ENCODE measurements at places on chromosomes 7 and 10.

GRCh38 chr10:6009150-6009549 is 31.8 kb upstream of the IL15RA start:
- no peak for DNase-seq

DNA sequence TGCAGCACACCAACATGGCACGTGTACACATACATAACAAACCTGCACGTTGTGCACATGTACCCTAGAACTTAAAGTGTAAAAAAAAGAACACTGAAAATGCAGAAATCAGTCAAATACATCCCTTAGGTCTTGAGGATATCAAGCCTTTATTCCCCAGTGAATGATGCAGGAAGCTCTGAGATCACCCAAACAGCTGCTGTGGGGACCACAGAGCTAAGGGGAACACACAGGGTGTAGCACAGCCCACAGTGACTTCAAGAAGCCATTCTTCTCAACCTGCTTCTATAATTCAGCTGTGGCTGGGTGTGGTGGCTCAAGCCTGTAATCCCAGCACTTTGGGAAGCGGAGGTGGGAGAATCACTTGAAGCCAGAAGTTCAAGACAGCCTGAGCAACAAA is 314.9 kb downstream of the CALN1 start:
- no peak for DNase-seq

DNA sequence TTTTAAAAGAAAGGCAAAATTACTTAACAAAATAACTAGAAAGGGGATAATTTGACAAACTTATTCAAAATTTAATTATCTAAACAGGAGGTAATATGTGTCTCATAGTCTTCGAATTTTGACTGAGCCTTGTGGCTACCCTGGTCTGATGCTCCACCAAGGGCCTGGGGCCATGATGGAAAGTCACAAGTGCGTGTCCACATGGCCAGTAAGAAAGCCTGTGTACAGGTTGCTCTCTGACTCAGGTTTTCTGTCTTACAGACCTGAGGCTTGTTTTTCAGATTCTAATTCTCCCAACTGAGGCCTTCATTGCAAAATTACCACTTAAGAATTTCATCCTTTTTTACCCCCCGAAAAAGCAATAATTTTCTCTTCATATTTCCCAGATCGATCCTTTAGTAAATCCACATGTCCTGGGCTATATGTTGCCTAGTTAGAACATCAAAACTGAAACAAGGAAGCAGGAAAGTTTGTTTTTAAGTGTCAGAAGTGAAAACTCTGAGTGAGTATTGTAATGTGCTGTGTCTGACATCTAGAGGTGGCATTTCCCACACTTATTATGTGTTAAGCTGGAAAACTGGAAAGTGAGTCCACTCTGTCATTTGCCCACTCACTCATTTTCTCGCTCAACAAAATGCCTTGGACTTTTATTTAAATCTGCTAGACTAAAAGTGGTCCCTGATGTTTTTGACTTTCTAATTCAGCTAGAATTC is 10.0 kb downstream of the CYP3A43 start:
- DNase-seq, result no peak

DNA sequence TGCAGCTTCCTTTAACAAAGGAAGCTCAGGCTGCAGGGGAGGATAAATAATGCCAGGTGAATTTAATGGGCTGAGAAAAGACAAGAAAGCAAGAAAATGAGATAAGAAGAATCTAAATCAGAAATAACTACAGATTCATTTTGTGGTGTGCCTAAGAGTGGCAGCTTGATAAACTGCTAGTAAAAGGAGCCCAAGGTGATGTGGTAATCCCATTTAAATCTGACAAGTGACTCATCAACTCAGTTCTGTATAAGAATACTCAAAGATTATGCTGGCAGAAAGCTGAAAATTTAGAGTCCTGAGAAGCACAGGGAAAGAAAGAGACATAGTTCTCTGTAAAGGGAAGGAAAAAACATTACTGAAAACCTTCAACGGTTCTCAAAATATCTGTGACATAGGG is 109.4 kb upstream of the PDE1C start:
- DNase-seq, result no peak

DNA sequence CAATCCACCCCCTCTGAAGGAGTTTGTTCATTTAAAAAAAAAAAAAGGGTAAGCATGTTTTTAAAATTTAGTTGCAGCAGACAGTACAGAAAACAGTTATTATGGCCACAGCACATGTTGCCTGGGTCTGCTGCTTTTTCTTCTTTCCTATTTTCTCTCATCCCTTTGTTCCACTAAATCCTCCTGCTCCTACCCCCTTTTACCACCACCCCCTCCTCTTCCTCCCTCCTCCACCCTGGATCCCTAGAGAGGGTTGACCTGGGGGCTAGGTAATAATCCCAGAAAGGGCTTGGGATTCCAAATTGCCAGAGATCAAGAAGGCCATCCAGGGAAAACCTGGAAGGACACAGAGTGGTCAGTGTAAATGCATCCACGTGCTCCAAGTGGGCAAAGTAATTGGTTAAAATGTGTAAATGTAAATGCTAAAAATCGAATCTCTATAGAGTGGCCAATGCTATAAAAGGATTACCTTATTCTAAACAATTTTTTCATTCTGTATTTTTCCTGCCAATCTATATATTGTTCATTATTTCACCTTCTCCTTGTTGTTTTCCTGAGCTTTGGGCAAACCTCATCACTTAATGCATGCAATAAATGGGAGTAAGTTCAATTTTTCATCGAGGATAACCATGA is 89.0 kb upstream of the PIK3CG start:
- no peak for DNase-seq

DNA sequence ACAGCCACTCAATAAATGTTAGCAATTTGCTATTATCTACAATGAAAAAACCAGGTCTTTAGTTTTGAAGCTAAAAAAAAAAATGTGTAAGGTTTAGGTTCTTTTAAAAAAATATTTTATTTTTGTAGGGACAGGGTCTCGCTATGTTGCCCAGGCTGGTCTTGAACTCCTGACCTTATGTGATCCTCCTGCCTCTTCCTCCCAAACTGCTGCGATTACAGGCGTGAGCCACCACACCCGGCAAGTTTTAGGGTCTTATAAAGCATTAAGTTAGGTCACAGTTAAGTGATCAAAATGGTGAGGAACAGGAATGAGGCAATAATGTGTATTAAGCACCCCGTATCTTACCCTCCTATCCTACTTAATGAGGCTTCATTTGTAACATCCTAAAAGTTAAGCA is 774 bp downstream of the SEM1 start:
- no peak for DNase-seq

DNA sequence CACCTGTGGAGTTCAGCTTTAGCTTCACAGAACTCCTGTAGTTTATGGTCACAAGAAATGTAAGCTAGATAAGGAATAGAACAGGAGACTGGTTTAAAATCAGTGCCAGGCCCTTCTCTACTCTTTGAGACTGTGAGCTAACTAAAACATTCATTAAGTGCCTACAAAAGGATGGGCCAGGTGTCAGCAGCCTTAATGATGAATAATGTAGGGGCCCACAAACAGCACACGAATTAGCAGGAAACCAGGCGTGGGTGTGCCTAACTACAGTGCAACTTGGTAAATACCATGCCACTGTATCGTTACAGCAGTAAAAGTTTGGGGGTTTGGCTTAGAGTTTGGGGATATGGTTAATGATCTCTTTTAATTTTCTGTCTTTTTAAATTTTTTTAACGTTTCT is 6.1 kb upstream of the ABLIM1 start:
- no peak for DNase-seq

DNA sequence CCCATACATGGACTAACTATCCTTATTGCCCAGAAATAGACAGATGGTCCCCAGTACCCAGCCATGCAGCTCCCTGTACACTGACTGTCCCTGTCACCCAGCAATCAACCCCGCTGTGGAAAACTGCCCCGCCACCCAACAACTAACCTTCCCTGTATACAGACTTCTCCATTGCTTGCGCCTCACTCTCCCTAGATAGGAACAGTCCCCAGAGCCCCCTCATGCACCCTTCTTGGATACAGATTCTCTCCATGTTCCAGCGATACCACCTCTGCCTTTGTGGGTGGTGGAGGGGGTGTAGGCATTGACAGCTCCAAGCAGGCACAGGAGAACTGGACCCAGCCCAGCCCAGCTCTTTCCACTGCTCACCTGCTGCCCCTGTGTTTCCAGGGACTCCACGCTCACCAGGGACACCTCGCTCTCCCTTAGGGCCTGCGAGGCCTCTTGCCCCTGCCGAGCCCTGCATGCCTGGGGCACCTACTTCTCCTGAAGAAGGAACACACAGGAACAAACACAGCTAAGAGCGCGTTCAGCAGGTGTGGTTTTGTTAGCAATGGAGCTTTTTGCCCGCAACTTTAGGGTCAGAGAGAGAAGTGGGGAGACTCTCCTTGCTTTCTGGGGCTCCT is 7.2 kb downstream of the SFTPD start:
- DNase-seq, result no peak

- no peak for DNase-seq
These were observed 43.0 kb downstream of the GNA12 start for GRCh38 chr7:2800931-2801688.

DNA sequence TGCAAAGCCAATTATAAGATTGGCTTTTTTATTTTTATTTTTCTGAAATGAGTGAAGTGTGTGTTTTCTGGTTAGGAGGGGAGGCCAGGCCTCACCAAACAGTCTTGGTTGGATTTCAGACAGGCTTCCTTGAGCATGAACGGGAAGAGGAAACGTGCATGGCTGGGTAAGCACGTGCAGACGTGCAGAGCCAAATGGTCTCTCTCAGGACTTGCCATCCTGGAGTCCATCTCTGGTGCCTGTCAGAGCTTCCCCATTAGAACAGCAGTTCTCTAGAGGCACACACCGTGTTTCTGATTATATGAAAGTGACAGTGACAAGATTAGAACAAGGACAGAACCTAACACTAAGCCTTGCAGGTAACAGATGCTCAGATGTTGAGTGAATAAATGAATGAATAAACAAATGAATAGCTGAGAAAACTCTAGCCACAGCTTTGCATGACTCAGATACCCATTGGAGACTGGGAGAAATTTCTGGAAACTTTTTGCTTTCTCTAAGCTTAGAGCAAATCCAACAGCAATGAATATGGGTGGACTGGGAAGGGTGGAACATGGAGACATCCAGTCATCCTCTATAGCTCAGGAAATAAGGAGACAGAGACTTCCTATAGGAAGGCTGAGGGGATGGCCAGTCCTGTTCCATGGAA is 11.8 kb upstream of the CALD1 start:
- no peak for DNase-seq

GRCh38 chr10:60901561-60902235 is 42.3 kb downstream of the RHOBTB1 start:
- DNase-seq, result no peak

DNA sequence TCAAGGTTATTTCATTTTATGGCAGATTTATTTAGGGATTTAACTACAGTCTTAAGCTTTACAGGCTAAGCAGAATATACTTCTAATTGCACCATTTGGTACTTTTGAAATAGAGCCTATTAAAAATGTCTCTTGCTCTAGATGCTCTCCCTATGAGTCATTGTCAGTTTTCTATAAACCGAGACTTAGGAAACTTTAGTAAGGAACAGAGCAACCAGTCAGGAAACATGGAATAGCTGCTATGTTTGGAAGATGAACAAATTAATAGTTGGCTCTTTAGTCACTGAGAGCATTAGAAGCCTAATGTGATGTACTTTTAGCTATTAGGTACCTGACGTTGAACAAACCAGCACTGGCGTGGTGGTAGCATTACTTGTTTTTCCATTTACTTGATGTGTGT is 35.3 kb downstream of the INPP5F start:
- DNase-seq, result no peak

DNA sequence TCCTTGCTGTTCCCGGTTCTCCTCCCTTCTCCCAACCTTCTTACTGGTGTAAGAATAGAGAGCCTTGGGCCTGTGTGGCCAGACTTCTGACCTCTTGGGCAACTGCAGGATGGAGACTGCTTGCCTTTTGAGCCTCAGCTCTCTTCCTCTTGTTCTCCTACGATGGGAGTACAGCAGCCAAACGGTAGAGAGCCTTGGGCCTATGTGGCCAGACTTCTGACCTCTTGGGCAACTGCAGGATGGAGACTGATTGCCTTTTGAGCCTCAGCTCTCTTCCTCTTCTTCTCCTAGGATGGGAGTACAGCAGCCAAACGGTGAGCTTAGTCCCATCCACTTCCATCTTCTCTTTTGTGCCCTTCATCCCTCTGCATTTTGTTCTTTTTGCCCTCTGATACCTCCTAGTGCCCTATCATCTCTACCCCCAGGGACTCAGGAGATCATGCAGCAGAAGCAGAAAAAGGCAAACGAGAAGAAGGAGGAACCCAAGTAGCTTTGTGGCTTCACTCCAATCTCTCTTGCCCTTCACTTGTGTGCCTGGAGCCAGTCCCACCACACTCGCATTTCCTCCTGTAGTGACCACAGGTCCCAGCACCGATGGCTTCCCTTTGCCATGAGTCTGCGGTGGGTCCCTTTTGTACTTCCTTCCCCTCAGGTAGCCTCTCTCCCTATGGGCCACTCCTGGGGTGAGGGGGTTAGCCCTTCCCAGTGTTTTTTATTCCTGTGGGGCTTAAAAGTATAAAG is 15.3 kb downstream of the SLC25A13 start:
- no peak for DNase-seq

GRCh38 chr10:43846187-43846680 is 197.6 kb upstream of the ZNF32 start:
- no peak for DNase-seq

GRCh38 chr10:17831341-17831740 is 22.2 kb downstream of the MRC1 start:
- DNase-seq, result no peak

- DNase-seq, result no peak
These were observed 252.7 kb downstream of the PRPF18 start for GRCh38 chr10:13839430-13839990.
